A673 (cell line): ENCODE measurements at places on chromosomes 13 and 19.

- no peak for DNase-seq
Measured at GRCh38 chr13:33319859-33320258, 34.3 kb upstream of the STARD13 start.

- no peak for DNase-seq
Measured at GRCh38 chr13:60873116-60873515, 476.1 kb downstream of the TDRD3 start.

GRCh38 chr19:31955061-31955460, 390.3 kb upstream of the ZNF507 start:
- DNase-seq: no peak

DNA sequence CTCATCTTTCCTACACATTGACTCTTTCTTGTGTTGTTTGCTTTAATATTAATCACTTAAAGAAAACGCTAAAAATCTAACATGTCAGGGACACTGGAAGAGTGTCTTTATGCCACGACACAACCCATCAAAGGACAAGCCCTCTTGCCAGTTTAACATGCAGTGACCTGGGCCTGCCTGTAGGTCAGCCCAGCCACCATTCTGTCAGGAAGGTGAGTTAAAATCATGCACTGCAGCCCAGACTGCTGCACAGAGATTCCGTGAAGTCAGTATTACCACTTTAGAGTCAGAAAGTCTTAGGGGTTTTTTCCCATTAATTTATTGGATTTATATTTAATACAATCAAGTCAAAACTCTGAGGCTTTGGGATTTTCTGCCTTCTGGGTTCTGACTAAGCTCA, 58.0 kb downstream of the TNFRSF19 start:
- DNase-seq: no peak

DNA sequence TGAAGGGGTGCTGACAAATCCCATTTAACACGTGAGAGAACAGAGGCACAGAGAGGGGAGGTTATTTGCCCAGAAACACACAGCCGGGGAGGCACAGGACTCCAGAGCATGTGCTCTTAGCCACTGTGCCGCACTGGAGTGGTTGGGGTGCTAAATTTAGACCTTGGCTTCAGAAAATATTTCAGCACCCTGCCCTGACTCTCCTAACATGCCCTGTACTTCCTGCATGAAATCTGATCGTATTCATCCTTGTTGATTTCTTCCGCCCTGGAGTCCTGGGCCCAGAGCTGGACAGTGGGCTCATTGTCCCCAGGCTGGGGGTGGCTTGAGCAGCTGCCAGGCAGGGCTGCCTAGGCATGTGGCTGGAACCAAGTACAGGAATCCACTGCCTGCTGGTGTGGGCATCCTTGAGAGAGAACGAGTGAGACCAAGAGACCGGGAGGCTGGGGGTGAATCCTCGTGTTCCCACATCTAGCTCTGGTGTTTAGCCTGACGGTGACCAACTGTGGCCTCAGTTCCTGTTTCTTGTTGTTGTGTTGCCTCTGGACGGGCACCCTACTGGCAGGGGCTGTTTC, 5.3 kb downstream of the SLC27A1 start:
- DNase-seq: no peak
